ENCODE measurements at places on chromosomes 4 and X.

DNA sequence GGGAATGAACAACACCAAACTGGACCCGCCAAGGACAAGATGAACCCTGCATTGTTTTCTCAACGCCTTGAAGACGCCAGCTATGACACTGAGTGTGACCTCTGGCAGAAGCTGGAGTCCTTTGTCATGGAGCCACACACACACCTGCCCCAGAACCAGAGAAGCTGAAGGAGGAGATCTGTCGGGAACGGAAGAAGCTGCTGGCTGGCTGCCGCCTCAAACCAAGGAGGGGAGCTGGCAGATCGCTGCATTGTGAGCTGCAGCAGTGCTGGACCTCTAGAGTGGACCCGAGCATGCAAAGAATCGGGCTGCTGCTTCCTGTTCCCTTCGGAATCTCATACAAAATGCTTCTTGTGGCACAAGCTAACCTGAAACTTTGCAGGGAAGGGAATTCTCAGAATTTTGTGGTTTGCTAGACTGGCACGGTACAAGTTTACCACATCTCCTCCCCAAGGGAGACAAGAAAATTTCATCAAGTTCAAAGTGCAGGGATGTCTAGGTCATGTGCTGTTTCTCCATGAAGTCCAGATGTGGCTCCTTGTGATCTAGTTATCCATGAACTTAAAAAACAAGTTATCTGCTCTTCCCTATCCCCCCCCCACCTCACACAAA is 23.4 kb upstream of the GLRB start:
- DNase-seq, result no peak

GRCh38 chr4:1231637-1232360 is 17.1 kb downstream of the CTBP1 start:
- DNase-seq, result no peak

DNA sequence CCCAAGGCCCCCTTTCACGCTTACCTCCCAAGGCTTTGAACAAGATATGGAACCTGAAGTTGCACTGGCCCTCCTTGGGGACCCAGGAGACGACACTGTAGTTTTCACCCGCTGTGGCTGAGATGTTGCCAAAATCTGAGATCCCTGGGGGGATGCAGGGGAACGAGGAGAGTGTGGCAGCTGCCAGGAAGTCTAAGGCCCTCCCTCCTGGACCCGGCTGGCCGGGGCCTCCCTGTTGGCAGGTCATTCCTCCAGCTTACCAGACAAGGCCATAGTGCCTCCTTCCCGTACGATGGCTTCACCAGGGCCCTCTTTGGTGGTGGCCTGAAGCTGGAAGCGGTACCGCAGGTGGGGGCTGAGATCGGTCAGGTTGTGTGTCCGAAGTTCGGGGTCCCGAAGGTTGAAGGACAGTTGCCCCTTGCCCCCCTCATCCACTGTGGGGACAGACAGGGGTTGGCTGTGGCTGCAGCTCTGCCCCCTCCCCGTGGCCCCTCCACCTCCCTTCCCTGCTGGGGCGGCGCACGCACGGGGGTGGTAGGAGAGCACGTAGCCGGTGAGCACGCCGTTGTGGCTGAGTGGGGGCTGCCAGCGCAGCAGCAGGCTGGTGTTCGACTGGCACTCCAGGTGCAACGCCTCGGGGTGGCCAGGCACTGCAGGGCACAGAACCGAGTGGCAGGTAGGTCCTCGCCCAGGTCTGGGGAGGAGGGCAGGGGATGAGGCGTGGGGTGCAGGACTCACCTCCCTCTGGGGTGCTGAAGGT is 21.2 kb downstream of the L1CAM start:
- DNase-seq, result no peak

- no peak for DNase-seq
These were observed 263.8 kb downstream of the ARHGAP24 start for GRCh38 chr4:85738721-85739120.

- no peak for DNase-seq
These were observed 6.1 kb upstream of the USP11 start for GRCh38 chrX:47226531-47227333.

- no peak for DNase-seq
These were observed at the start of gene ANXA3 for GRCh38 chr4:78551420-78552351. TSS of gene ANXA3 (plus strand) at chr4:78551770. CDS start at chr4:78554474, 2,704 bp downstream.

GRCh38 chr4:180101348-180102083 is 2141.7 kb upstream of the TENM3 start:
- DNase-seq, result no peak

- DNase-seq, result no peak
These were observed 33.6 kb upstream of the HGFAC start for GRCh38 chr4:3407930-3408792.

DNA sequence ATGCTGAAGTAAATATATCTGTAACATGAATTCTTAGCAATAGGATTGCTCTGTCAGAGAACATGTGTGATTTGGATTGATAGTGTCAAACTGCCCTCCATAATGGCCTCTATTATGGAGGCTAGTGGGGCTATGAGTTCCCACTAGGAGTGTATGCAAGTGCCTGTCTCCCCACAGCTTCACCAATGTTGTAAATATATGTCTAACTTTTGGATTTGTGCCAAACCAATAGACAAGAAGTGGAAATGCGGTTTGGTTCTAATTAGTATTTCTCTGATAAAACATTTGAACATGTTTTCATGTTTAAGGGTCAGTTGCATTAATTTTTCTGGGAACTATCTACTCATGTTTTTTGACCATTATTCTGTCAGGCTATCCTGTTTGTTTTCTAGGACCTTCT is 28.1 kb downstream of the GPAT3 start:
- DNase-seq, result no peak

- no peak for DNase-seq
These were observed 215.9 kb downstream of the MID1 start for GRCh38 chrX:10404436-10404835.

GRCh38 chr4:119238068-119238722 is 25.7 kb downstream of the USP53 start:
- no peak for DNase-seq

GRCh38 chr4:5757091-5757490 is 46.1 kb downstream of the EVC start:
- no peak for DNase-seq

GRCh38 chr4:116005806-116006088 is 892.3 kb upstream of the NDST4 start:
- DNase-seq, result no peak

DNA sequence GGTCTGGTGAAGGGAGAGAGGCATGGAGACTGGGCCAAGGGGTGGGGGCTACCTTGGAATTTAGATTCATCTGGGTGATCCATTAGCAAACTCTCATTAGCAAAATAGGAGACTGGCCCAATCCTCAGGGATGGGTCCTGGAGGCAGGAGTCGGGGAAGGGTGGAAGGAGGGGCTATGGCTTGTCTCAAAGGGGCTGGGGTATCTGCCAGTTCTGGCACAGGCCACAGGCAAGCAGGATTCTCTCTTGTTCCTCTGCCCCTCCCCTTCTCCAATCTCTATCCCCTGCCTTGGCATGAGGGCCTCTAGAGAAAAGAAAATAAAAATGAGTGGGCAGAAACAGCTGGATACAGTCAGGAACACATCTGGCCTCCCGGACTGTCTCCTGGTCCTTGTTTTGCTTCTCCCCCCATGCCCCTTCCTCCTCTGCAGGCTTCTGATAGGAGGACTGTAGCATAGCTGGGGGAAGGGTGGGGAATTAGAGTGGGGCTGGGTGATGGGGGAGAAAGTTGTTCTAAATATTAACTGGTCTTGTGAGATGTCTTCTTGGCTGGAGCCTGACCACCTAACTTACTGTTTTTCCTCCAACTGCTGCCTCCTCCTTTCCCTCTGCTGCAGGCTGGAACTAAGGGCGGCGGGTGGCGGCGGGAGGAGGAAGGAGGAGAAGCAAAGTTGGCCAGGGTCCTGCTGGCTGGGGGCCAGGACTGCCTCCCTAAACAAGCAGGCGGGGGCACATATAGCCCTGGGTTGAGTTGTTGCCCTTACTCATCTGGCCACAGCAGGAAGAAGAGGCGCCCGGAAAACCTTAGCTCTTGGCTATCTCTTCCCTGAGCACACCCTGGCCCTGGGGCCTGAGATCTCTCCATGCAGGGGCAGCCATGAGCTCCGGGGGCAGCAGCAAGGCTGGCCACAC is 53.3 kb upstream of the LAS1L start:
- DNase-seq, result no peak

- DNase-seq, result no peak
These were observed 18.6 kb downstream of the ZCCHC4 start for GRCh38 chr4:25330905-25331808.

DNA sequence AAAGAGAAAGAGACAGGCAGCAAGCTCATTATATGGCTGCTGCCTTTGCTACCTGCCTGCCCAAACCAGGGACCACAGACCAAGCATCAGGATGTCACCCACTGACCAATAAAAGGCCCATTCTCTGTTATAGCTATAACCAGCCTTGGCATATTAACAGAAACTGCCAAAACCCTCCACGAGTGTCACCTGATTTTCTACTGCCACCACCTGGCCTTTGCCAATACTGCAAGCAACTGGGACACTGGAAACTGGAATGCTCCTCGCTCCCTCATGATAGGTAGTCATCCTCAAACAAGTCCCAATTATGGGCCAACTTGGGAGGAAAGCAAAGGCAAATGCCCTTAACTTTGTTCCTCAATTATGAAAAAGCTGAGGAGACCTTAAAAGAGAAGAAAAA is 76.0 kb downstream of the SPIN4 start:
- DNase-seq, result no peak

DNA sequence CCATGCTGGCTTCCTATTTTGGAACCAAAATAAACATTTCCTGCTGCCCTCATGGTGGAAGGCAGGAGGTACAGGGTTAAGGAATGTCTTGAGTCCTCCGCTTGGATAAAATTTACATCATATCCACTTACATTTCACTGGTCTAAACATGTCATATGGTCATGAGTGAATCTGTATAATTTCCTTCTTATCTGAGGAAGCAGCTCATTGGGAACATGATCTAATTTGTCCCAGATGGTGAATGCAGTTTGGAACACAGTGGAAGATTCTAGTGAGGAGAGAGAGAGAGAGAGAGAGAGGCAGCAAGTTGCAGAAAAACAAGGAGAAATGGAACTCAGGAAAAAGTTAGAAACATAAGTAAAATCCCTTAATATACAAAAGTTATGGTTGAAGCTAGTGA is 46.8 kb downstream of the MXRA5 start:
- DNase-seq, result no peak

- no peak for DNase-seq
These were observed 37.1 kb downstream of the SRPX start for GRCh38 chrX:38183596-38183995.

DNA sequence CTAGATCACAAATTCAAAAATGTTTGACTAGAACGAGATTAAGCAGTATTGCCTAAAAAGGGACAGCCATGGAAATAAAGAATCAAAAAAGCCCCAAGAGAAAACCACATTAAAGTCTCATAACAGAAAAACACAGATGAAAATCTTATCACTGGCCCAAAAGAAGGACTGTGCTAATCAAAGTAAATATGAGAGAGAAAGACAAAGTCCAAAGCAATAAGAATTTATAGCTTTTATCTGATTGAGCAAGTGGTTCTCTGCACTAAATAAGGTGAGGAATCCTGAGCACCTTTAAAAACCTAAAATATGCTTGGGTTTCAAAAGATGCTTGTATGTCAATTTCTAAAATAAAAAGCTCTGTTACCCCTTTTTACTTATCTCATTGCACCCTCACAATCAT is 409.3 kb downstream of the GASK1B start:
- no peak for DNase-seq

GRCh38 chr4:129082302-129082701 is 11.0 kb downstream of the SCLT1 start:
- no peak for DNase-seq

DNA sequence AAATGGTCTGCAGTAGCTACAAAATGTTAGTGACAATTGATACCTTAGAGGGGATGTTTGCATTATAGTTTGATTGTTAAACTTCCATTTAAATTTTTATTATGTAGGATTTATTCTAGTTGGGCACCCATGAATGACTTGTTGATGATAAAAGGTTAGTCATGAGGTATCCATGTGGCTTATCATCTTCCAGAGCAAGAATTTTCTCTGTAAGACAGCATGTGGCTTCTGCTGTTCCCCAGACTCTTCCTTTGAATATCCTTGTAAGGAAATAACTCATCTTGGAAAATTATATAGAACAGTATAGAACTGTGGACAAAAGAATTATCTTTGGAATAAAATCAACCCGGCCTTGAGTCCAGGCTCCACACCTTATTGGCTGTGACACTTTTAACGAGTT is 40.1 kb upstream of the KLHL8 start:
- DNase-seq, result no peak
